Neural crest cell (in vitro differentiated cells): ENCODE measurements at places on chromosomes 2 and 18.

DNA sequence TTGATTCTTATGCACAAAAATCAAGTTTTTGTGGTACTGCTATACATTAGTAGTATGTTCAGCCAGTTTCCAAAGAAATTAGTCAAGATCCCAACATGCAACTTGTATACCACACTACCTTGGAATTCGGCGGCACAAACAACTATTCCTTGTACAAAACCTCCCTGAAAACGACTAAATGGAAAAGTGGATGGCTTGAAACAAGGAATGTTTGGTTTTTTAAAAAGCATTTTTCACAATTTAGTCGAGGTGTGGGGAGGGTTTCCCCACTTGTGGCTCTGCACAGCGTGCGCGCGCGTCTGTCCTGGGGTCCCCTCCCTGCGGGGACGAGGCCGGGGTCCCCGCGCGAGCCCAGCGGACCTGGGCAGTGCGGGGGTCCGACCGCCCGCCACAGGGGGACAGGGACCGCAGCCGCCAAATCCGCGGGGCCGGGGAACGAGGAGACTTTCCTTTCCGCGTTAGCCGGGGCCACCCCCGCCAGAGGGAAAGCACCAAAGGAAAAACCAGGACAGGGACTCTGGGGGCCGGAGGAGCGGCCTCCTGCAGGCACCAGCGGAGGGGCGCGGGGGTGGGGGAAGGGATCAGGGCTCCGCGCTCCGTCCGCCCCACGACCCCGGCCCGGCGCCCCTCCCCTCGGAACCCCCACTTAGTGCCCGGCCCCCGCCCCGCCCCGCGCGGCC, 534 bp upstream of the SOCS6 start:
- peak; percentile 38 for DNase-seq

DNA sequence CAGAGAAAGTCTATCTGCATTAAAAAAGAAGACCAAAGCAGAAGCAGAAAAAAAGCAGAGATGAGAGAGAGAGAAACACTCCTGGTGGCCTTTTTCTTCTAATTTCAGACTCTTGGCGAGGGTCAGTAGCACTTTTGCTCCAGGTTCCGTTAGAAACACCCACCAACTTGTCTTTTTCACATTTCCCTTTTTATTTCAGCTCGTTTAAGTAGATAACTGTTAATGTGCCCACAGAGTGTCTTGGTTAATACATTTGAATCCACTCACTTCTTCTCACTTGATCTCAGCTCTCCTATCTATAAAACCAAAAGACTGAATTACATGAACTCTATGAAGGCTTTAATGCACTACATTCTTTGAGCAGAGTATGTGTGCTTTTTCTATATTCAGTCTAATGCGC, 63.1 kb downstream of the AAK1 start:
- DNase-seq = no peak

DNA sequence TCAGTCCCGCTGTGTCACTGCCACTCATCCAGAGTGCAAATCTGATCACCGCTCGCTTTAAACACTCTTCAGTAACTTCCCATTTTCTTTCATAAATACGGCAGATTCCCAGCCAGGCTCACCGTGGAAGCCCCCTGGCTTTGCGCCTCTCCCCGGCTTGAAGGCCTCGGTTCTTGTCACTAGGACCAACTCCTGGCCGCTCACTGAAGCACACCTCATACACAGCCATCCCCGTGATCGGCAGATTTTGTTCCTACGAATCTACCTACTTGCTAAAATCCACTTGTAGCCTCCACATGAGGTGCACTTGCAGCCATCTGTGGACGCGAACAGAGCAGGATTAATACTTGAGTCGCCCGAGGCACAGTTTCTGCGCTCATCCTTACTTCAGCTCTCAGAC, 462.4 kb upstream of the MYT1L start:
- DNase-seq = no peak

DNA sequence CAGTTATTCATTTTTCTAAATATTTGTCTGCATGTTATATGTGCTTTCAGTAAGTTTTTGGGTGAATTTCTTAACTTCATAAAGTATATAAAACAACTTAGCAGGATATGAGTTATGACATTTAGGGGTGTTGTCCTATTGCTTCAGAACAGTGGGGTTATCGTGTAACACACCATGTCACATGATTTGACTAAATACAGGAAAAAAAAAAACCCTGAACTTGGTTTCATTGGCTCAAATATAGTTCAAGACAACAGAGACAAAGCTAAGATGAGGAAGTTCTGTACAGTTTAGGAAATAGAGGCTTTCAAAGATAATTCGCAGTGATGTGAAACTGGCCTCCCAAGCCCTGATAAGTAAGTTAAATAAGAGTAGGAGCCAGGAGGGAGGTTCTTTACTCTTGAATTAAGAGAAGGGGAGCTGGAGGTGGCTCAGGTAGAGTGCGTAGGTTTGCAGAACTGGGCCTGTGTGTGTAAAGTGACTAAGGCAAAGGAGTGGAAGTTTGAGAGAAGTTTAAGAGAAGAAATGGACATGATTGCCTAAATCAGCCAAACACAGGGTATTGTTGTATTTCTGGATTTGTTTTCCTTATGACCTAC, 53.9 kb downstream of the LIMS1 start:
- DNase-seq = no peak

DNA sequence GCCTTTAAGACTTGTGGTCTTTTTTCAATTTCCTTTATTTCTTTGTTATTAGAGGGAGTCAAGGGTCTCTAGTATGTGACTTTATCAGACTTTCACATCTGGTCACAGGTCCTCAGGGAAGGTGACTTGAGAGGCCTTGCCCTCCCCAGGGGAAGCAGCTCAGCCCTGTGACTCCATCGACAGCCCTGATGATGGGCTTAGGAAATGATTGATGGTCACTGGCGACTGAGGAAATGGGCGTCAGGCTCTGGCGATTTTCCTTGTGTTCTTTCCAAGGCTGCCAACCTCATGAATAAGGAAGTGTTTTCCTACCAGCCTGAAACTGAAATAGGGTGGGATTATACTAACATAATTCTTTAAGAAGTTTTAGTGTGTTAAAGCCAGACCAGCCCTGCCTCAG, 21.1 kb downstream of the SERPINE2 start:
- DNase-seq = no peak

DNA sequence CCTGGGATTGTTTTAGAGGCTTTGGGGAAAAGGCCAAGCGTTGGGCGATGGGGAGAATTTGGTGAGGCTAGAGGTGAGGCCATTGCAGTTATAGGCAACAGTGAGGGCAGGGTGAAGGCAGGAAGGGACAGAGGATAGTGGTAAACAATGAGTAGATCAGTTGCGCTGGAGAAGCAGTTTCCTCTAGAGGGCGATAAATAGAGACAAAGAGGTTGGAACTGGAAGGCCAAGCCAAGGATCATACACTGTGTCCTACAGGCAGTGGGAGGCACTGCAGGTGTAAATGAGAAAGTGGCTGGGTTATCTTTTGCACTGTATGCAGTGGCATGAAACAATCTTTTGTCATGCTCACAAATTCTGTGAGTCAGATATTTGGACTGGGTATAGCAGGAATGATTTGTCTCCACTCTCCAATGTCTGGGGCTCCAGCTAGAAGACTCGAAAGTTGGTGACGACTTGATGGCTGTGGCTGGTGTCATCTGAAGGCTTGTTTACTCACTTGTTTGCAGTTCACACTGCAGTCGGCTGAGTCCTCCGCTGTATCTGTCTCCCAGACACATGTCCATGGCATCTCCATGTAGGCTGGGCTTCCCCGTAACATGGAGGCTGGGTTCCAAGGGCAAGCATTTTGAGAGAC, 82.1 kb downstream of the TNP1 start:
- peak; percentile 19 for DNase-seq

GRCh38 chr2:238895891-238896600, 48.2 kb downstream of the TWIST2 start:
- peak; percentile 32 for DNase-seq

DNA sequence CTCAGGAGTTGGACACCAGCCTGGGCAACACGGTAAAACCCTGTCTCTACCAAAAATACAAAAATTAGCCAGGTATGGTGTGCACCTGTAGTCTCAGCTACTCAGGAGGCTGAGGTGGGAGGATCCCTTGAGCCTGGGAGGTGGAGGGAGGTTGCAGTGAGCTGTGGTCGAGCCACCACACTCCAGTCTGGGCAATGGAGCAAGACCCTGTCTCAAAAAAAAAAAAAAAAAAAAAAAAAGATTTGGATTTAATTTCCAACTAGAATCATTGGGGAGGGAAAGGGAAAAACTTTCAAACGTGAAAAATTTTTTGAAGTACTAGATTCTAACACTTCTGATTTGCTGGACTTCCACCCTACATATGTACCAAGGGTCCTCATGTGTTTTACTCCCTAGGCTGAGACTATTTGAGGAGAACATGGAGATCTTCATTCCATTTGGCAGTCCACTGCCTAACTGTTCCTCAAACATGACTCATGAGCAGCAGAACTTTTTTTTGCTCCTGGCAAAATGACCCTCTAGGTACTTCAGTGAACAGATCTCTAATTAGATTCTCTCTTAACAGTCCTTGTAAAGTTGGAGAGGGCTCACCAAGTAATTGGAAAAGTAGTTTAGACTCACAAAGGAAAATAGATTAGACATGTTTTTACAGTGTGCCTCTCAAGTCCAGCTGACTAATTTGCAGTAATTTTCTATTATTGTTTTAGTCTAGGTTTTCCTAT, 267.6 kb downstream of the METTL4 start:
- no peak for DNase-seq

- DNase-seq = no peak
Observed at GRCh38 chr2:96100893-96101304, 15.5 kb downstream of the ADRA2B start.

- no peak for DNase-seq
Observed at GRCh38 chr2:121063471-121063870, 221.5 kb downstream of the TFCP2L1 start.

- no peak for DNase-seq
Observed at GRCh38 chr2:113672326-113672932, 45.4 kb downstream of the RABL2A start.

DNA sequence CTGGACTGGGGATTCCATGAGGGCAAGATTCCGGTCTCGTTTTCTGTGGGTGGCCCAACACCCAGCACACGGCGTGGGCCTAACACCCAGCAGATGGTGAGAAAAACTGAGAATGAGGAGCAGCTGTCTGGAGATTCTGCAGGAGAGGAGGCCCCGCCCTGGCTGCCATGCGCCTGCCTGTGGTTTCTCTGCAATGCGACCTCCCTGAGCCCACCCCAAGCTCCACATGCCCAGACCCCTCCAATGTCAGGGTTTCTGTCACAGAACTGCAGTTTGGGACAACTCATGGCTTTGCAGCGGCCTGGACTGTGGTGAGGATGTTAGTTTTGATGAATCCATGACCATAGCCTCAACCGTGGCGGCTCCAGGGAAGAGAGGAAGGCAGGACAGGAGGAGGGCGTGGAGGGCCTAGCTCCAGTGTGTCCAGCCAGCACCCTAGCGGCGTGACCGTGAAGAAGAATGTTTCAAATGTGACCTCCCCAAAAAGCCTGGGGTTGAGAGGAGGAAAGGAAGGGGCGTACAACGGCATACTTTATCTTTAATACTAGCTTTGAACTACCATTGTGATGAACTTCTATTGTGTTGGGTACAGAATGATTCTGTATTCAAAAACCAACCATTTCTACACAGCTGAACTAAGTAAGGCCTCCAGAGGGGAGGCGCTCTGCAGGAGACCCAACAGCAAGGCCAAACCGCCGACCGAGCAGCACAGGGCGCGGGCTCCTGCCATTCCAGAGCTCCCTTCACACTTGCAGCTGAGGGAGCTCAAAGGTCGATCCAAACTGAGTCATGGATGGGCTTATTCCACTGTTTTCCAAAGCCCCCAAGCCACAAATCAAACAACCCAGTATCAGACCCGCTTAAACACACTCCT, 3.4 kb downstream of the PXDN start:
- no peak for DNase-seq

DNA sequence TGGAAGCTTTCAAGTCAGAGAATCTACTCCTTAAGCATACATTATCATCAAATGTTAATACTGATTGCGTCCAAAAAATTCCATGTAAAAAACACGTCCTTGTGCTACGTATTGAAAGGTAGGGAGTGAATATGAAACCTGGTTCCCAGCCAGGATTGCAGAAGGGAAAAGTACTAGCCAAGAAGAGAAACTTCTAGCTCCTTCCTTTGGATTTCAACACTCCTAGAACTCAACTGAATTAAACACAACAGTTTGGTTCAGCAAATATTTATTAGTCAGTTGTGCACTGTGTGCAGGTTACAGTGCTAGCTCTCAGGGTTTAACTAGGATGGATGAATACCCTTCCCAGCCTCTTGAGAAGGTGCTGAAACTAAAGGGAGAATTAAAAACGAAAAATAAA, 33.9 kb upstream of the FHL2 start:
- no peak for DNase-seq

GRCh38 chr2:38463752-38464151, 86.7 kb upstream of the ATL2 start:
- no peak for DNase-seq

DNA sequence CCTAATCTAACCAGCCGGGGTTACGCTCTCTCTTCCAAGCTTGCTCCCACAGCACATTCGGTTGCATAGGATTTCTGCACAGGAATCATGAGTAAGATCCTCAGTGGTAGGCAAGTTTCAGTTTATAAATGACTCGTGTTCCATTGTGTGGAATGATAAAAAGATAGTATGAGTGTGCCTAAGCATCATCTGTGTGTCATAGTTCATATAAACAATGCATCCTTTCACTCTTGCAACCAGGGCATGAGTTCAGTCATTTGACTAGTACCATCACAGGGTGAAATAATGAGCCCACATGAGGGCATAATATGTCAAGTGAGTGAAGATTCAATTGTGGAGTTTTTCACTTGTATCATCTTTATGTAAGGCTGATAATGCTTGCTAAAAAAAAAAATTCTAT, 417.1 kb upstream of the CDH2 start:
- no peak for DNase-seq

- DNase-seq = no peak
Observed at GRCh38 chr18:47729356-47729755, 201.1 kb downstream of the SMAD2 start.

DNA sequence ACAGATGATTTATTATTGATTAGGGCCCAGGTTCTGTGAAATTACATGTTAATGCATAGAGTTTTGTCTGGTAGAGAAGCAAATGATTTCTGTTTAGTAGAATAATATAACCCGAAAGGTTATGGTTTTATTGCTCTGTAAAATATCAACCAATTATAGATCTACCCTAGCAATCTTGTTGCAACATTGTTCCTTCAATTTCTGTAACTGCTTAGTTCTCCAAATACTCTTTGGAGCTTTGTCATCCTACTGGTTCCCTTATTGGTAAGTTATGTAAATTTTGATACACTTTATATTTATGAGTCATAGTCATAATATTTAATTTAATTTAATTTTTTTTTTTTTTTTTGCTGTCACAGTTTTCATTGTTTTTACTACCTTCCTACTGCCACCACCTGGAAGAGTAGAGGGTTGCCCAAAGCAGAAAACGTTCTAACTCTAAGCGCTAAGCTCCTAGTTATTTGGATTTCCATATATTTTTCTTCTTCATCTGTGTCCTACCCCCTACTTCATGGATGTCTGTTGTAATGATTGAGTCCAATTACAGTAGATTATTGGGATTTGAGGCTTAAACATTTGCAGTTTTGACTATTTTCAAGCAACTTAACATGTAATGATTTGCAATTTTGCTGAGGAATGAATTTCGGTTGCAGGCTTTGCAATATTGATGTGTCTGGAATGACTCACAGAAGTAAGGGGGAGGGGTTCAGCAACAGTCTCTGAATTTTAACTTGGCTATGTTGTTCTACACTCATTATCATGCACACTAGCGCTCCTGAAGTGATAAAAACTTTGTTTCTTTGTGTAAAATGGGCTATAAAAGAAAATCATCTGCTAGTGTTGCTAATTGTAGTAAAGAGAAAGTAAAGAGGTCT, 51.1 kb downstream of the NABP1 start:
- DNase-seq = no peak
